ENCODE measurements at places on chromosomes 4 and X. TPM values are rescaled to one million over a fixed set of nuclear protein-coding genes. Genes with fewer than 3 reads are reported as not detected.

GRCh38 chrX:111467896-111468295, 43.5 kb upstream of the SERTM2 start:
- DNase-seq, result peak; percentile 66

DNA sequence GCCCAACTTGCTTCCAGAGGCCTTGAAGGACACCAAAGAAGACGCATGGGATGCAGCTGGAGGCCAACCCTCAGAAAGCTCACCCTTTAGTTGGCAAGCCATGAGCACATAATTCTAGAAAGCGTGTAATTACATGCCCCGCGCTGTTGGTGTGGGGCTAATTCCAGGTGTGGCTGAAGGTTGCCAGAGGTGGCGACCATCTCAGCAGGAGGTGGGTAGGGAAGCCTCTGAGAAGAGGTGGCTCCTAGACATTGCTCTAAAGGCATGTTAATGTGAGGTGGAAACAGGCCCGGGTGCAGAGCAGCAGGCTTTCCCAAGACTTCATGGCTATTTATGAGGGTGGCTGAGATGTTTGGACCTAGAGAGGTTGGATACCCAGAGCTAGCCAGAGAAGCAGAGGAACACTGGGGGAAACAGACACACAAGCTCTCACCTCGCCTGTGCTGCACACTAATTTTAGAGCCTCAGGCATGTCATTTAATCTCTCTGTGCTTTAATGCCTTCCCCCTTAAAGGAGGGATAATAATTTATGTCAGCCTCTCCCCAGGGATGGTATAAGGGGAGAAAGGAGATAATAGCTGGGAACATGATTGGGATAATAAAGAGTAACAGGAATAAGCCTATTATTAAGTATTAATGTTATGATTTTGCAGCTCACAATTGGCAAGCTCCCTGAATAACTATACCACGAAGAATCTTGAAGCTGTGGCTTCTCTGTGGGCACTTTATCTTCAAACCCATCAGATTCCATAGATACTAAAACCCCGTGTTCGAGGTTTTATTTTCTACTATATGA, 60.0 kb upstream of the HELT start:
- no peak for DNase-seq

GRCh38 chr4:154609532-154609931, 2.9 kb downstream of the FGG start:
- DNase-seq, result no peak

GRCh38 chr4:11503166-11503565, 74.5 kb upstream of the HS3ST1 start:
- DNase-seq, result peak; percentile 82

DNA sequence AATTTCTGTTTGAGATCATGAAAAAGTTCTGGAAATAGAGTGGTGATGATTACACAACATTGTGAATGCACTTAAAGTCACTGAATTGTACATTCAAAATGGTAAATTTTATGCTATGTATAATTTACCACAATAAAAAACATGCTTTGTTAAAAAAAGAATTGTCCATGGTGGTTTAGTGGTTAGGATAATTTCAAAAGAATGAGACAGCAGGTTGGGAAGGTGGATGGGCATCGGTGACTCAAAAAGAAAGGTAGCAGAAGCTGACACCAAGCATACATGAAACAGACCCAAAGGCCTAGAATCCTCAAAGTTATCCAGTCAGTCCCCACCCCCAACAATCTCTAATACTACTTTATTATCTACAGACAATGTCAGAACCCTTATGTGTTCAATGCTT, 91.1 kb downstream of the MSN start:
- no peak for DNase-seq

Gene DHX15
- 53.9 TPM for total RNA-seq

Gene NLGN4X
- total RNA-seq, result 3.3 TPM

Gene SMR3B
- not detected for total RNA-seq

- no peak for DNase-seq
These were observed 41.9 kb downstream of the PCDH19 start for GRCh38 chrX:100368167-100368566.

Data from Right ventricle myocardium inferior (tissue), 1 donor.